ENCODE measurements at places on chromosomes 6 and 20.

DNA sequence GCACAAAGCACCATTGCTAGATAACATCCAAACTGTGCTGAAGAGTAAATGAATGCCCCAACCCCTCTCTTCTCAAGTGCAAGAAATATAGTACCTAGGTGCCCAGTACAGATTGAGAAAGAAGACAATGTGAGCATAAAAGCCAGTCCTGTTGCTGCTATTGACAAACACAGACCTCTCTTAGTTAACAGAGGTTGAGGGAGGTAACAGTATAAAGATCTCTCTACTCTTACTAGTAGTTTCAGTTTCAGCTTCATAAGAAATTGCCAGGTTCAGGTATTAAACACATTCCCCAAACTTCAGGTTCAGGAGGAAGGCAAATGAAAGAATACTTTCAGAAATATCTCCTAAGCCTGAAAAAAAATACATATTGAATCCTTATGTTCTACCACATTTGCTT is 31.4 kb downstream of the TBC1D32 start:
- no peak for DNase-seq

DNA sequence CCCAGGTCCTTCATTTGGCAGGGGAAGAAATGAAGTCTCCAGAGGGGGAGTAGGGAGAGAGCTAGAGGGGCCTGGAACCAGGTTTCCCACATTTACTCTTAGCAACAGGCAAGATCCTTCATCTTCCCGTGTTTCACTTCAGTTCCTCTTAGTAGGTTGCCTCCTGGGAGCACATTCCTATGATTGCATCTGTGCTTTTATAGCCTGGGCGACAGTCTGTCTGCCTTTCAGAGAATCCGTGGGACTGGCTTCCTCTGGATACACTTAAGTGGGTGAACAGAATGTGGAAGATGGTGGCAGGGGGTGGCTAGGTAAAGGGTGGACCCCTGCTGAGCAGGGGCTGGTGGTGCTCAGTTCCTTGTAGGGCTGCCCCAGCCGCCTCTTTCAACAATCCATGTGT is 33.4 kb downstream of the STK35 start:
- DNase-seq: no peak

DNA sequence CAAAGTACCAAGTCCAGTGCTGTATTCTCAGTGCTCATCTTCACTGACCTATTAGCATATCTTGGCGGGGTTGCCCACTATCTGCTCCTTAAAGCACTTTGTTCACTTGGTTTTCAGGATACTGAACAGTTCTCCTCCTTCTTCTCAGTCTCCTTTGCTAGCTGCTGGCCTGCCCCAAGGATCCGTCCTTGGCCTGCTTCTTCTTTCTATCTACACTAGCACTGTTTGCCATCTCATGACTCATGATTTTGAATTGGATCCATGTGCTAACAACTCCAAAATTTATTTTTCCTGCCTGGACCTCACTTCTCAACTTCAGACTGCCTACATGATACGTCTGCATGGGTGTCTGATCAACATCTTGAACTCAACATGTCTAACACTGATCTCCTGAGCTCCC is 15.5 kb downstream of the TPD52L1 start:
- DNase-seq: no peak

GRCh38 chr20:60395991-60396390 is 437.8 kb downstream of the CDH26 start:
- DNase-seq: no peak

DNA sequence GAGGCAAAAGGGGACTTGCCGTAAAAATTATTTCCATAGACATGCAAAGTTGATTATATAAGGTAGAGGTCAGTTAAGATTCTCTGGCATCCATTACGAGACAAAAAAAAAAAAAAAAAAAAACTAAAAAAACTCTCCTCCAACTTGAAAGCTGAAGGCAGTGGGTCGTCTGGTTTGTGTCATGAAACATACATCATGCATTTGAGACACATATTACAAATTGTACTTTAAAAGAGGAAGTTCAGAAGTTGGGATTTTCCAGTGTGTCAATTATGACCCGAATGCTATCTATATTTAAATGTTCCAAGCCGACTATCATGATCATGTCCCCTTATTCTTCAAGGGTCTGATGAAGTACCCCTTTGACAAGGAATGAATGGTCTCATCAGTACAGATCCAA is 125.1 kb downstream of the ZNF217 start:
- DNase-seq: no peak

GRCh38 chr6:163489584-163489983 is 75.1 kb downstream of the QKI start:
- no peak for DNase-seq

DNA sequence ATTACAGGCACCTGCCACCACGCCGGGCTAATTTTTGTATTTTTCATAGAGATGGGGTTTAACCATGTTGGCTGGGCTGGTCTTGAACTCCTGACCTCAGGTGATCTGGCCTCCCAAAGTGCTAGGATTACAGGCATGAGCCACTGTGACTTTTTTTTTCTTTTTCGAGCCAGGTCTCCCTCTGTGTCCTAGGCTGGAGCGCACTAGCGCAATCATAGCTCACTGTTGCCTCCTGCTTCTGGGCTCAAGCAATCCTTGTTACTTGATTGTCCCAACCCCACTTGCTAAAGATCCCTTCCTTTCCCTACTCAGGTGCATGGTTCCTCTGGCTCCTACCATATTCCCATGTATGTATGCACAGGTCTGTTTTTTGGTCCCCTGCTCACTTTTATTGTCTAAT is 27.4 kb upstream of the SMIM29 start:
- DNase-seq: no peak

- no peak for DNase-seq
Measured at GRCh38 chr6:129577691-129578090, 132.3 kb downstream of the ARHGAP18 start.

- DNase-seq: no peak
Measured at GRCh38 chr20:15440049-15440820, 1102.8 kb upstream of the FLRT3 start.

- no peak for DNase-seq
Measured at GRCh38 chr6:131597446-131597845, 24.4 kb downstream of the ARG1 start.

DNA sequence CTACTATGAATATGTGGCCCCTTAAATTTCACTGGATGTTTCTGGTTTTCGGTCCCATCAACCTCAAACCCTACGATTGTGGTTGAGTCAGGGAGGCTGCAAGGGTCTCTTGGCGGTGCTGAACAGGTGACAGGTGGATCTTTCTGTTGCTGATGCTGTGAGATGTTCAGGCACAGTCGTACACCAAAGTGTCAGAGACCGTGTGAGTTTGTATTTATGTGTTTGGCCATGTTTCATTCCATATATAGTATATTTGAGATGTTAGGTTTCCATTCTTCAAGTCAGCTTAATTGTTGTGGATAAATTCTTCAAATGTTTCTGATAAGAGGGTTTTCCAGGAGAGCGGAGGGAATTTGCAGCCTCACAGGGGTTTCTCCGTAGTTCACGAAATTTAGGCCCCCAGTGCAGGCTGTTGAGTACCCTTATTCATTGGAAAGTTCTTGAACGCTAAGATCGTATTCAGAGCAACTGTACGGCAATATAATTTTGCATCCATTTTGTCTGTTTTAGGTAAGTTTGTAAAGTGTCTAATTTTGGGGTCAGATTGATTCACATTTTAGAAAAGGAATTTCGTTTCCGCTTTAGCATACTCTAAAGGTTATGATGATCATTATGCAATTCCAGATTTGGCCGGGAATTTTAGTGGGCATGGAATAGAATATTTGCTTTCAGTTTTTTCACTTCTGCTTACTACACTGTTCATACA is 1.2 kb downstream of the TAB2 start:
- DNase-seq: no peak

GRCh38 chr6:132009175-132009574 is 58.0 kb upstream of the CCN2 start:
- no peak for DNase-seq

GRCh38 chr6:25612666-25613065 is 39.3 kb upstream of the SCGN start:
- DNase-seq: no peak

DNA sequence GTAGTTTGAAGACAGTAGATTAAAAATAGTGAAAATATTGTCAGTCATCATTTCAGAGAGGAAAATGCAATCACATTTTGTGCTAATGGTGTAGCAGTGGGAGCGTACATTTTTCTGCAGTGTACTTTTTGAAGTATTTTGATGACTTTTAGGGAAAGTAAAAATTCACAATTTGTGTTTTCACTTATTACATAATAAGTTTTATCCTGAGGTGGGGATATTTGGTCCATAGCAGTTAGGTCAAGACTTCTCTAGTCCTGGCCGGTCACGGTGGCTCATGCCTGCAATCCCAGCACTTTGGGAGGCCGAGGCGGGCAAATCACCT is 122.3 kb downstream of the SASH1 start:
- DNase-seq: no peak

DNA sequence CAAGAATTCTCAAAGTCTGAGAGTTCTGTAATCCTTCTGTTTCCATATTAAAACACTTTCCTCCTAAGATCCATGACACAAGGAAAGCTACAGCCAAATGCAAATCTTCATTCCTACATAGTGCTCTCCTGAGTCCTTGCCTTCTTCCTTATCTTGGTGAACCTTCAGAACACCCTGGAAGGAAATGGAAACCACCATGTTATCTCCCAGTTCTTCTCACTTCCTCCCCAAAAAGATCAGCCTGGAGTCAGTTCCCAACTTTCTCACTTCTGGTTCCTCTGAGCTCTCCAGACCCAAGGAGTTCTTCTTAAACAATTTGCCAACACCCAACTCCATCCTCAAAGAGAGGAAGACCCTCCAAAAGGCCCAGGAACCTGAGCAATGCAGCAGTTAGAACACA is 193.3 kb upstream of the CCN2 start:
- DNase-seq: no peak

DNA sequence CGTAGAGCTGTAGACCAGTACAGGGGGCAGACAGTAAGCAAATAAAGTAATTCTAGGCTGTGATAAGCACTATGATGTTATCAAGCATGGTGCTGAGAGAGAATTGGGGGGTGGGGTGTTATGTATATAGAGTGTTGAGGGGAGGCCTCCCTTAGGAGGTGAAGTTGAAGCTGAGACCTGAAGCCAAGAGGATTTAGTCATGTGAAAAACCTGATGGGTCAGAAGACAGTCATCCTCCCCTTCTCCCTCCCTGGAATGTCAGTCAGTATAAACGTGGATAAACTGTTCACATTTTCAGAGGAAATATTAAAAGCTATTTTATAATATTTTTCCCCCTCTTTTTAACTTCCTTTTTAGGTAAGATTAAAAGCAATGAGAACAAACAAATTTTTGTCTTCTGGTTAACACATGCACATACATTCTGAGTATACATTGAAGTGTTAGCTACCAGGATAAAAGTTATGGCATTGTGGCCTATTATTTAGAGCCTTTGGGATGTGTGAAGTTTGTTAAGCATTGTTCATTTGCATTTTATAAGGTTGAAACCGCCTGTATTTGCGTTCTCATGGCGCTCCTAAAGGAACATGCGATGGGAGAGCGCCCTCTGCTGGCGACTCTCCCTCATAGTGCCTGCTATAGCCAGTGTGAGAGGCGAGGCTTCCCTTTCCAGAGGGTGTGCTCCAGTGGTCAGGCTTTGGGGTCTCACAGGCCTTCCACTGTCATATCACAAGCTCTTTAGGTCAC is 35.4 kb upstream of the MAPK13 start:
- DNase-seq: peak; percentile 67

- DNase-seq: no peak
Measured at GRCh38 chr6:122648726-122649125, 38.5 kb downstream of the PKIB start.

DNA sequence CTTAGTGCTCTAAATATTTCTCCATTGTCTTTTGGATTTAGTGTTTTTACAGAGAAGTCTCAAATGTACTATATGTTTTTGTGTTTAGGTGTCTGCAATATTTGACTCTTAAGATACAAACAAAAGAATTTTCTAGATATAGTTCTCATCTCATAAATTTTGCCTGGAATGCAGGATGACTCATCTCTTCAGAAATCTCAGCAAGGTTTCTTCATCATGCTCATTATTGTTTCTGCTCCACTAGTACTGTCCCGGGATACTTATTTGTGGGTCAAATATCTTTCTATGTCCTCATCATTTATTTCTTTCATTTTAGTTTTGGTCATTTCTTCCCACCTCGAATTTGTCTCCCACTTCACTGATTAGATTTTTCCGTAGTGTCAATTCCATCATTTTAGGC is 9.5 kb downstream of the AHI1 start:
- no peak for DNase-seq

DNA sequence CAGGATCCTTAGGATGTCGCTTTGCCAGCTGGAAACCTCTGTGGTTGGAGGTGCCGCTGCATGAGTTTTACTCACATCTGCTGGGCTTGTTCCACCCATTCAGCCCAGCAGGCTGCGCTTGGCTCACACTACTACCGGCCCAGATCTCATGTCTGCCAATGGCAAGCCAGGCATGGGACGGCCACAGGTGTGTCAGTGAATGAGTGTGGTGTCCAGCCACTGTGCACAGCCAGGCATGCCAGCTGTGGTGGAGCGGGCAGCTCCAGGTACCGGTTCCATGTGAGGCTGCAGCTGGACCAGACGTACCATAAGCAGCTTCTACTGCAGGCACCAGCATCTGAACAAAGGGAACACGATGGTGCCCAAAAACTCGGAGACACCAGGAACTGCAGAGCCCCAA is 33.1 kb upstream of the ASF1A start:
- DNase-seq: no peak

GRCh38 chr20:6599876-6600735 is 167.4 kb upstream of the BMP2 start:
- no peak for DNase-seq

All from stimulated activated CD8-positive, alpha-beta memory T cell treated with anti-CD3 and anti-CD28 coated beads, Interleukin-4, amount 100 ng/mL, for 1 hour (primary cell).